SJSA1 (cell line): ENCODE measurements at places on chromosomes 3 and 15. TPM values are rescaled to one million over a fixed set of nuclear protein-coding genes. Genes with fewer than 3 reads are reported as not detected.

GRCh38 chr3:49422379-49423248 is at the start of gene AMT:
Gene AMT (minus strand): TSS chr3:49422473. CDS start chr3:49422450, 23 bp downstream.
- DNase-seq: no peak

The BNC1 gene
- total RNA-seq: 10.5 and 12.1 TPM in 2 replicates

GRCh38 chr3:162863579-162863978 is 1367.0 kb downstream of the OTOL1 start:
- DNase-seq: no peak

DNA sequence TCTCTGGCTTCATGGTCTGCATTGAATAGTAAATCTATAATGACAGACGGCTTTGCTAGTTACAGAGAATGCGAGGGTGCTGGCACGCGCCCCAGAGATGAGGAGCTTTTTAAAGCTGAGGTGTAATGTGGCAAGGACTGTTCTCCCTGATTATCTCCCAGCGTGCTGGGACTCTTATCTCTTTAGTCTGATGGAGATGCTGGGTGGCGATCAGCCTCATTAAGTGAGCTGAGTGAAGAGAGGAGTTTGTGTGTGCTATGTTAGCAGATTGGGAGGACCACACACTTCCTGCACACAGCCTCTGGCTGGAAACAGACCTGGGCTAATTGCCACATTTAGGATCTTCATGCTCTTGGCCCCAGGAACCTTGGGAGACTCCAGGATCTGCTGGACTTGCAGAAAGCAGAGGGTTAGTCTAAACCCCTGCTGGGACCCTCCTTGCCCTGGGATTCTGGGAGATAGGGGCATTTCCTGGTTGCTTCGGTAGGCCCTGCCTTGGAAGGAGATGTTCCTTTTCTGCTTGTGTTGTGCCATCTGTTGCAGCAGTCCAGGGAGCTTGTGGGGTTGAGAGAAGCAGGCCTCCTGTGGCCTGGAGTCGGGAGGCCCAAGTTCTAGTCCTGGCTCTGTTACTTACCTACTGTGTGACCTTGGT is 15.0 kb downstream of the PDIA5 start:
- DNase-seq: no peak

DNA sequence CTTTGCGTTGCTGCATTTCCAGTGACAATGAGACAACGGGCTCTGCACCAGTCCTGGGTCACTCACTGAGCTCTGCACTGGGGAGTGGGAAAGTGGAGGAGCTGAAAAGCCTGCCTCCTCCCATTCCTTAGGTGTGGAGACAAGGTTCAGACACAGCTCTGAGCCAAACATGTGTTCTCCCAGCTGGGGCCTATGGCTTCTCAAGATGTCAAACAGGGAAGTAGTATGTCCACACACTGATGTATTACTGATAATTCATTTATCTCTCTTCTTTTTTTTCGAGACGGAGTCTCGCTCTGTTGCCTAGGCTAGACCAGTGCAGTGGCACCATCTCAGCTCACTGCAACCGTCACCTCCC is 90.2 kb upstream of the SLC4A7 start:
- no peak for DNase-seq
